ENCODE measurements at places on chromosomes 7 and 10.

GRCh38 chr7:26189697-26190096 lies 10.8 kb downstream of the HNRNPA2B1 start:
- no peak for DNase-seq

DNA sequence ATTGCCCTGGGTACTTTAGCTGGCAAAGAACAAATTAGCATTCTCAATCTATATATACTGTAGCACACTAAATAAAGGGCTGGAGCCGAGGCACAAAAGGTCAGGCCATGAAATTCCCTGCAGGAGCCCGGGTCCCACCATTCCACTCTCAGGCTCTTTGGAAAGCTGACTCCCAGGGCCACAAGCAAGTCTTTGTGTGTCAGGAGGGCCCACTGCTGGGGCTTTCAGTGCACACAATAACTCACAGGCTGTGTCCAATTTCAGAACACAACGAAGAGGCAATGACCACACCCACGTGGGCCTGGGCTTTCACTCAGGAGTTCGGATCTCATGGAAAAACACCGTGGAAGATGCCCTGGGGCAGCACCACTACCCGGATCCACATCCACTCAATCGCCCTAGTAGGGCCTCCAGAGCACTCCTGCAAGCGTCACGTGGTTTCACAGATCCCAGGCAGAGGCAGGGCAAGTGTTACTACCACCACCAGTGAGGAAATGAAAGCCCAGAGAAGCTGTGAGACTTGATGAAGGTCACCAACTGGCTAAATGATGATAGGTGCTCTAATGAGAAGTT lies 60.3 kb downstream of the COBL start:
- DNase-seq: no peak

DNA sequence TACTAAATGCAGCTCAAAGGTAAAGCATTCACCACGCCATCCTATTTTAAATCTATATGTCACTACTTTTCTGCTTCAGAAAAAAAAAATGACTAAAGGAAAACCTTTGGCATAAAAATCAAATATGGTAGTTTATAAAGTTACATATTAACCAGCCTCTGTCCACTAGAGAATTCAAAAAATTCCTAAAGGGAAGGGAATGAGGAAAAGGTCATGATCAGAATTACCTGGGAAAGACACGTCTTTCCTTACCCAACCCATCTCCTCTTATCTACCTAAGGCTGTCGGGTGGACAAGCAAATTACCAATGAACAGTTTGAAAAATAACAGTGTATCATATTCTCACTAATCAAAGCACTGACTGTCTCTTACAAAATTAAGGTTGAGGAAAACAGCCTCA lies 100.7 kb upstream of the TMEM106B start:
- DNase-seq: no peak

DNA sequence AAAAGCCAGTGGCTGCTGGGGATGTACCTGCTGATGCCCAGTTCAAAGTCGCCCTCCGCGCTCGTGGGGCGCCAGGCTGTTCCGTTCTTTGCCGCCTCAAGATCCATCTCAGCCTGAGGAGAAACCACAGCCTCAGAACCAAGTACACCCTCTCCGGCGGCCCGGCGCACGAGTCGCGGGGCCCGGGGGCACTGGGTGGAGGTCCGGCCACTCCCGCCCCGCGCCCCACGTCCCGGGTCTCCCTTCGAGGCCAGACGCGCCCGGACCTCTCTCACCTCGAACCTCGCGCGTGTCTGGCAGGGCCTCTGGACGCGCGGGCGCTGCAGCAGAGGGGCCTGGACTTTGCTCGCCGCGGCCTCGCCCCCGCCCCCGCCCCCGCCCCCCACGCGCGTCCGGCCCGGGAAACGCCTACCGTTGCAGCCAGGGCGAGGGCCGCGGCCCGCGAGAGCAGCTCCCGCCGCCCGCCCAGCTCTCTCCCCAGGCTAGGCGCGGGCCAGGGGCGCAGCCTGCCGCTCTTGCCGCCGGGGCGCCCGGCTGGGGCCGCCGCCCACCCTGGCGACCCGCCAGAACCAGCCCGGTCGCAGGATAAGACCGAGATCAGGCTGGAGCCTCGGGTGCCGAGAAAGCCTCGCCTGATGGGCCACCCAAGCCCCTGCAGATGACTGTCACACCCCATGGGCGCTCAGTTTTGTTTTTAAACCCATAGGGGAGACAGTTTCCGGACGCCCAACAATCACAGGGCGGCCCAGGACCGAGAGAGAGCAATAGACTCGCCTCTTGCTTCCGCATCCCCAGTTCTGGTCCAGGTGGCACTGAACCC lies at the start of gene ABCB4:
TSS of gene ABCB4 (minus strand) at position 322 of the 820 bp plus-strand sequence. CDS start at position 107, 215 bp downstream.
- DNase-seq: peak; percentile 7

GRCh38 chr7:76261931-76262330 lies 40.5 kb upstream of the HSPB1 start:
- DNase-seq: no peak

- DNase-seq: no peak
These were observed 152.2 kb downstream of the CRPPA start for GRCh38 chr7:16268821-16269768.

- DNase-seq: no peak
These were observed 62.8 kb downstream of the MTPN start for GRCh38 chr7:135914346-135914745.

- peak; percentile 53 for DNase-seq
These were observed at the start of gene KIAA1549 for GRCh38 chr7:138981332-138982203. KIAA1549 (minus strand) TSS chr7:138981389; CDS start chr7:138981269, 120 bp downstream.

DNA sequence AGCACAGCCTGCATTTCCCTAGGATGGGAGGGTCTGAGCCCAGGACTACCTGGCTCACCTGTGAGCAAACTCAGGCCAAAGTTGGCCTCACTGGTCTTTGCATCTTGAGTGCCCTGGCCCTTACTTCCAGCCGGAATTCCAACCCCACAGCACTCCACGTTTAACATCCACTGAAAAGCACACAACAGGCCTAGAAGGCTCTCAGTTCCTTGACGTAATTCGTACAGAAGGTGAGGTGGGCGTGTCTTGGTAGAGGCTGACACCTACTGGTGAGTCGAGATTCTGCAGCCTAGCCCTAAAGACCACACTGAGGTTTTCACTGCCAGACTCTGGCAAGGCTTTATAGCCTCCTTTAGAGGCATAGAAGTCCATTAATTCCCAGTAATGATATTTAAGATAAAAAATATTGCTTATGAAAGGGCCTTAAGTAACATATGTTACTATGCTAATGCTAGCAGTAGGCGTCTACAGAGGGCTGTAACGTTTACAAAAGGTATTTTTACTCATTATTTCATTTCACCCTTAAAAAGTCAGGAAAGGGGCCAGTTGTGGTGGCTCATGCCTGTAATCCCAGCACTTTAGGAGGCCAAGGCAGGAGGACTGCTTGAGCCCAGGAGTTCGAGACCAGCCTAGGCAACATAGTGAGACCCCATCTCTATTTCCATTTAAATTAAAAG lies 95.8 kb downstream of the HIP1 start:
- peak; percentile 76 for DNase-seq

DNA sequence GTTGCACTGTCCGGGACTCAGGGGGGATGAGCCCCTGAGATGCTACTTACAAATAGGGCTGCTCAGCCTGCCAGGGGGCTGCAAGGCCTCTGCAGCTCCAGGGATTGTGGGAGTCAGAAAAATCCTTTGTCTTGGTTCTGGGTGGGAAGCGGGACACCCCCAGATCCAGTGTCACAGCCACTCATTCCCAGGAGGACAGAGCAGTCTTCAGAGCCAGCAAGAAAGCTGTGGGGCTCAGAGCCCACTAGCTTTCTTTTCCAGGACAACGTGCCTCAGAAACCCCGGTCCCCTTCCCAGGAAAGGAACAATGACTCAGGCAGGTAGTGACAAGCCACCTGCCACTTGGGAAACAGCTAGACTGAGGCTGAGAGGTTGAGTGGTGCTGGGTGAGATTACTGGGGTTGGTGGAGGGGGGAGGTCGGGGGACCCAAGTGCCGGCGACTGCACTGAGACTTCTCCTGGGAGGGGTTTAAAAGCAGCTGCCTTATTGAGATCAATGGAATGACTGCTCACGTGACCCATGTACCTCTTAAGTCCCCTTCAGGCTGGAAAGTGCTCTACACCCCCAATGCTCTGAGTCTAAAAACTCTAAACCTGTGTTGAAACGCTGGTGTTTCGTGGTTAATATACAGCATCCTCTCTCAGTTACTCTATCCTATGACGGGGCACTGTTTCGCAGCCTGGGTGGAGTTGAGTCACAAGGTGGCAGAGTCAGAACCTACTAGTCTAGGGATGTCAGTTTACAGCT lies 123.6 kb downstream of the UBE2H start:
- no peak for DNase-seq
